ENCODE measurements at places on chromosomes 7 and 10.
A peak's percentile ranks its signal among the peaks of the same experiment; 100 is the strongest.

GRCh38 chr10:82190432-82191260, 315.7 kb downstream of the NRG3 start:
- no peak for DNase-seq

GRCh38 chr10:44828508-44829142, 82.5 kb upstream of the TMEM72 start:
- DNase-seq, result no peak

DNA sequence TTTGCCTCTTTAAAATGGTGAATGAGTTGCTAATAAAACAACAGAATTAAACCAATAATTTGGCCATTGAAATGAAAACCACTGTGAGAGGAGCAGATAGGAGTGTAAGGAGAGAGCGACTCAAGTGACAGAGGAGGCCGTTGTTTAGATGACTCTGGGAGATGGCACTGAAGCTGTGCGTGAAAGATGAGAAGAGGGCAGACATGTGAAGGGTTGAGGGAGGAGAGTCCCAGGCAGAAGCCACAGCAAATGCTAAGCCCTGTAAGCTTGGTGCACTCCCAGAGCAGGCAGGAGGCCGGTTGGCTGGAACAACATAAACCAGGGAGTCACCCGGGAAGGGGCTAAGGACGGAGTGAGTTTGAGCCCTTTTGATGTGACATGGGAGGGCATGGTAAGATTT, 814 bp upstream of the OPALIN start:
- no peak for DNase-seq

DNA sequence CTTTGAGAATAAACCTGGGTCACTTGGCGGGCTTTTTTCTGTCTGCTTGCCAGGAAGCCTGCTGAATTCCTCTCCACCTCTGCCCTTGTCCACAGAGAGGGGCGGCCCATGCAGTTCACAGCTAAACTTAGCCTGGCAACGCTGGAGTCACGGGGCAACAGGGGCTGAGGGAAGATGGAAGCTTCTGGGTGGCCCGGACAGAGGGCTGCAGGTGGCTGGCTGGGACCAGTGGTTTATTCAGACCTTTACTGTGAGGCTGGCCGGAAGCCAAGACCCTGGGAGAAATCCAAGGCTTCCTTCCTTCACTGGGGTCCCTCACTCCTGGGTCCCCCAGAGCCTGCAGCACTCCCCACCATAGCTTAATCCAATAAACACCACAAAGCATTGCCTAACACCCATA, 17.0 kb downstream of the ITPRIP start:
- no peak for DNase-seq

GRCh38 chr10:113226399-113226798, 276.4 kb downstream of the TCF7L2 start:
- no peak for DNase-seq

DNA sequence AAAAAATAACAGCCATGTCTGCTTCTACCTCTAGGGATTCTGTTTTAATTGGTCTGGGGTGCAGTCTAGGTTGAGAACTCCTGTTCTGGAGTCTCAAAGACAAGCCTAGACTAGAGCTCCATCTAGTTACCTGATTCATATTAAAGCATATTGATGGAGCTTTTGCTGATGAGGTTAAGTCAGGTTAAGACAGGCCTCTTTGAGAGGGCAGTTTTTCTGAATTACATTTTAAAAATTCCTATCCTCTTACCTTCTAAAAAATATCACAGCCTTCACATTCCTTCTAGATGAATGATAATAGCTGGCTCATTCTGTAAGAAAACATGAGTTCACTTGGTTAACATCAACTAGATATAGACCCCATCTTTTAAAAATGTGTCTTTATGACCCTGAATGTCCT, 28.9 kb downstream of the MGAM start:
- DNase-seq, result no peak

DNA sequence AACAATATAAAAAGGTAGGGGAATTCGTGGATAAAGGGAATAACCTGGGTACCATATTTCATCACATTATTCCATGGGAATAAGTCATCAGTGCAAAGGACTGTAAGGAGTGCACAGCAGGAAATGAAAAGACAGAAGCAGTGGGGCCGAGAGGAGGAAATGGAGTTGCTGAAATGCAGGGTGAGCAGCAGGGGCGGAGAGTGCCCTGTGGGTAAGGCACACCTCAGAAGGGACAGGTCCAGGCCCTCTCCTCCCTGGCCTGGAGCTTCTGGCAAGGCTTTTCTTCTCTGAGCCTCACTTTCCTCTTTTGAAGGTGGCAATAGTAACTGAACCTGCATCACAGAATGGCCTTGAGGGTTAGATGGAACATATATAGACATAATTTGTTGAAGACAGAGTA, 26.2 kb downstream of the IKZF1 start:
- no peak for DNase-seq

- peak; percentile 4 for DNase-seq
Observed at GRCh38 chr10:121478556-121478955, 119.7 kb downstream of the FGFR2 start.

DNA sequence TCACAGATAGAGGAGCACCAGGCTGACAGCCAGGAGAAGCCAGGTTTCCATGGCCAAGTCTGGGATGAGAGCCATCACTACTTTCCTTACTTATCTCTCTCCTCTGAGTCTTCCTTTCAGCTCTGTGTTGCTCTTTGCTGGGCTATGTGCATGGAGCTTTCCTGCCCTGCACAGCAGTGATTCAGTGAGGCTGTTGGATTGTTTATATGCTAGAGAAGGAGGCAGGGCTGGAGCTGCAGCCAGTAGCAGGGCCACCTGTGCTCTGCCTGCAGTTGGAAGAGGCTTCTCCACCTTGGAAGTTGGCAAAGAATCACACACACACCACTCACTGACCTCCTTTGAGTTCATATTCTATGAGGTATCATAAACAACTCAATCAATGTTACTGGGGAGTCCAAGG, at the start of gene CYP3A4:
Gene CYP3A4, minus strand, starts transcription at position 178 of the 400 bp plus-strand sequence. Its CDS starts 103 bp downstream, at position 75.
- no peak for DNase-seq

GRCh38 chr7:14841869-14842268, 60.7 kb downstream of the DGKB start:
- no peak for DNase-seq

DNA sequence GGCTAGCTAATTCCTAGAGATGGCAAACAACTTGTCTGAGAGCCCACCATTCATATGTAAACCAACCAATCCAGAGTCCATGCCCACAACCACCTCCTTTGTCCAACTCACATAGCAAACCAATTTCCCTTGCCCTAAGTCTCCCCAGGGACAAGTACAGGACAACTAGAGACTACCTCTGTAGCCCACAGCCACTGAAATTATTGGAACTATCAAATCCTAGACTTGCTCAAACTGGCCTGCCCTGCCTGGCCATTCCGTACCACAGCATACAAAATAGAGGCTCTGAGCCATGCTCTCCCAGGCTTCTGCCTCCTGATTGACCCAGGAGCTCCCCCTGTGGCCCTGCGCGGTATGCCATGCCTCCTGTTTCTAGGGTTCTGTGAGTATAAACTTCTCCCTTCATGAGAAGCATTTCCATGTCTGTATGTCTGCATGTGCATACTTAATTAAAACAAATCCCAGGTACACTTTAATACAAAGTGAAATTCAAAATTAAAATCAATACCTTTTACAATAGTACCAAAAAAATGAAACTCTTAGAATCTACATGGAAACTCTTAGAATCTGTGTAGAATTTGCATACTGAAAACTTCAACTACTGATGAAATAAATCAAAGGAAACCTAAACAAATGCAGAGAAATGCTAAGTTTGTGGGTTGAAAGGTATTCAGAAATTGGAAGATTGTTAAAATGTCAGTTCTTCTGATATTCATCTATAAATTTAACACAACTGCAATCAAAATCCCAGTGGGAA, 4.0 kb upstream of the HECW1 start:
- peak; percentile 15 for DNase-seq

DNA sequence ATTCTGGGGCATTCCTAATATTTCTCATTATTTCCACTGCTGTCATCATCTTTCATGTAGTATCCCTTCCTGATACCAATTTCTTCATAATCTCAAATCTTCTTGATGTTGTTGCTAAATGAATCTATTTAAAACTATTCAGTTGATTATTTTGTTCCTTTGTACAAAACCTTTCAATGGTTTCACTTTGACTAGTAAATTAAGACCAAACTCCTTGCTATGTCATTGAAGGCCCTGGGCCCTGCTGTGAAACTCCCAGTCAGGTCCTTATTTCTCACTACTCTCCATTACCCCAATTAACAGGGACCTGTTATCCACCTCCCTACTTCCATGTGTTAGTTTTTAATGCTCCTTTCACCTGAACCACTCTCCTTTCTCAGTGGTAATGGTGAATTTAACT, 97.0 kb downstream of the CTTNBP2 start:
- no peak for DNase-seq

- DNase-seq, result no peak
Observed at GRCh38 chr7:157495594-157495993, 158.8 kb downstream of the DNAJB6 start.

DNA sequence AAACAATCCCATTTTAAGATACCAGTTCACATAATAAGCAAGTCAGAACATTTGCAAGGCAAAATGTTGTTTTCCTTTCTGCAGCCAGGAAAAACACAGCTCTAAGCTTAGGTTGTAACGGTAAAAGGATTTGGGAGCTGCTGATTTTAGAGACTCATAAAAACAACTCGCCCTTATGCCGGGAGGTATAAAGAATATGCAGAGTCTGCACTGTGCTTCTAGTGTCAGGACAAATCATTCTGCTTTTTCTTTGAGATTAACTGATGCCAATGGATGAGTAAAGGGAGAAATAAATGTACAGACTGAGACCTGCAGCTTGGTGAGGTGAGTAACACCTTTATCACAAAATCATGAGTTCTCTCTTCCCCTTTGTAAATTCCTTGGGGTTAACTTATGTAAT, 2.0 kb upstream of the SFR1 start:
- DNase-seq, result no peak

DNA sequence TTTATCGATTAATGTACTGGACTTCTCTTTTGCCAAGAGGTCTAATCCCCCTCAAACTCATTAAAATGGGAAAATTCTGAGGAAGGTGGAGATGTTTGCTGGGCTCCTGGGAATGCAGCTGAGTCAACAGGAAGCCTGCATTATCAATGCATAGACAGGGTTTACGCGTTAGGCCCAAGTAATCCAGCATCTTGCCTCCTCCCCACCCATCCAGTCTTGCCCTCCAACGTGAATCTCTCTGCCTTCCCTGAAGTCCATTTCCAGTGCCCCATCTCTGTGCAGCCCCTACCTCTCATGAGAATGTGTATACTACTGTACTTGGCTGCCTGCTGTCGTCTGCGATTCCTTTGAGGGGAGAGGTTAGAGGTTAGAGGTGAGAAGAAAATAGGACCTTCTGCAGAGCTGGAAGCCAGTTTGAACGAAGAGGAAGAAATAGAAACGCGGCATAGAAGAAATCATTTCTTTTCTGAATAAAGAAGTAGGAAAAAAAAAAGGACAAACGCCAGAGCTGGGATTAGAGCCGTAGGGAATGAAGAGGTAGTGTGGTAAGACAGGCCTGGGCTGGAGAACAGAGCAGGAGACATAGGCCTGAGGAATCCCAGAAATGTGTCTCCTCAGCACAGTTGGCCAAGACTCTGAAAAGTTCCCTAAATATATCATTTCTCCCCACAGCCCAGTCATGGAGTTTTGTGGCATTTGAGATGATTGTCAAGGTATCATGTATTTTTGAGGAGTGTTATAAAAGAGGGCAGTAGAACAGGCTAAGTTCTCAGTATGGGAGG, 75.6 kb downstream of the MYOF start:
- DNase-seq, result no peak

- DNase-seq, result no peak
Observed at GRCh38 chr10:46255801-46256747, 30.7 kb upstream of the ANTXRL start.

- DNase-seq, result no peak
Observed at GRCh38 chr7:157929671-157930070, 592.9 kb downstream of the DNAJB6 start.

GRCh38 chr7:117873310-117874190, at the start of gene CTTNBP2:
TSS of gene CTTNBP2 (minus strand) at chr7:117873441. CDS start at chr7:117873415, 26 bp downstream.
- no peak for DNase-seq
